ENCODE measurements at places on chromosomes 5 and 9.
A peak's percentile ranks its signal among the peaks of the same experiment; 100 is the strongest.

GRCh38 chr5:146710348-146710747 is 168.2 kb downstream of the PPP2R2B start:
- no peak for DNase-seq

GRCh38 chr5:158511454-158511853 is 588.3 kb downstream of the EBF1 start:
- no peak for DNase-seq

GRCh38 chr5:18032744-18033143 is 398.5 kb downstream of the TAF11L14 start:
- DNase-seq, result no peak

- DNase-seq, result peak; percentile 12
Observed at GRCh38 chr5:96714951-96715451, 52.8 kb downstream of the CAST start.

DNA sequence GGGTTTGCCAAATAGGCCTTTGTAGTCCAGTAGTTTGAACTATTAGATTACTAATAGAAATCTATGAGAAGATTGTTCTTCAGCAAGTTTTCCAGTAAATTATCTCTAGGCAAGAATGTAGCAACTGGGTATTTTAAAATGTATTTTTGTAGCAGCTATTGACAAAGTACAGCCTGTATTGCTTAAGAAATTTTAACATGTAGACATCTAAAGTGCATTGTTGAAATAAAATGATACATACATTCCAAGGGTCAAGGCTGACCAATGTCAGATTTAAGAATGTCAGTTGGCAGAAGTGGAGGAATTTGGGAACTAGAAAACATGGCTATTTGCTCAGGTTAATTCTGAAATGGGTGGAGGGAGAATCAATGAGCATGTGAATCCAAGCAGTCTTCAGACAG is 57.5 kb upstream of the ZSWIM6 start:
- DNase-seq, result no peak

DNA sequence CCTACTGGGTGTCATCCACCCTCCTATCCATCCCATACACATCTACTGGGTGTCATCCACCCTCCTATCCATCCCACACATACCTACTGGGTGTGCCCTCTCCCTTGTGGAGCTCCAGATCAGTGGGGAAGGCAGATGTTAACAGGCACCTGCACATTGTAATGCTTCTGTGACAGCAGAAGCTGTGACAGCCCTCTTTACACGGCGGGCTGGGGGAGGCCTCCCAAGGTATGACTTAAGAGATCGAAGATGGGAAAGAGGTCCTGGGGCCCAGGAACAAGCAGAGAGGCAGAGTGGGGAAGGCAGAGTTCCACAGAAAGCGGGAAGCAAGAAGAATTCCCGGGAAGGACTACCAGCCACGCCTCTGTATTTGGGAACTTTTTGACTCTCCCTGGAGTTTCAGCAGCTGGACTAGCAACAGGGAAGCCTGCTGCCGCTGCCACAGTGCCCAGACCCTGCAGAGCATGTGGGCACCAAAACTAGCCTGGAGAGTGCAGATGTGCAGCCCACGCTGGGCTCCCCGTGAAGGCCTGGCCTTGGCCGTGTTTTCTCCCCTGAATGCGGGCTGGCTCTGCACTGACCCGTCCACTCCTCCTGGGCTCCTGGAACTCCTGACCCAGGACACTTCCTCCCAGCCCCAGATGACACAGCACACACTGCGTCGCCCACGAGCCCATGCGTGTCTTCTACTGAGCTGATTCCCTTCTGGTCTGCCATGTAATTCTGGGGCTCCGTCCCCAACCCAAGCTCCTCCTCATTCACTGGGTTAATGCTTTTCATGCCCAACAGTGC is 9.3 kb downstream of the TOR1A start:
- DNase-seq, result no peak

DNA sequence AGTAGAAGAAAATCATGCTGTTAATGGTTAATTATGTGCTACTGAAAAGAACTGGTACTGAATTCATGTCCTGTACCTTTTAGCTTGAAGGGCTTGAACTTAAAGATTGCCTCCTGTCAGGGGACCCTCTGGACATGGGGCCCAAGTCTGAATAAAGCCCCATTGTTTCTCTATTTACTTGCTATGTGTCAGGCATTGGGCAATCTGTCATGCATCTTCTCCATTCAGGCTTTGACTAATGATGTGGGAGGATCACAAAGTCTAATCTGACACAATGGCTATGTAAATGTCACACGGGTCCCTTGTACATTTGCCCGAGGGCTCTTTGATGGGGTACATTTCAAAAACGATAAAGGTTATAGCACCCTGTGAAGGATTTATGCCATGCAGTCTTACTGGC is 64.0 kb upstream of the TUSC1 start:
- no peak for DNase-seq

DNA sequence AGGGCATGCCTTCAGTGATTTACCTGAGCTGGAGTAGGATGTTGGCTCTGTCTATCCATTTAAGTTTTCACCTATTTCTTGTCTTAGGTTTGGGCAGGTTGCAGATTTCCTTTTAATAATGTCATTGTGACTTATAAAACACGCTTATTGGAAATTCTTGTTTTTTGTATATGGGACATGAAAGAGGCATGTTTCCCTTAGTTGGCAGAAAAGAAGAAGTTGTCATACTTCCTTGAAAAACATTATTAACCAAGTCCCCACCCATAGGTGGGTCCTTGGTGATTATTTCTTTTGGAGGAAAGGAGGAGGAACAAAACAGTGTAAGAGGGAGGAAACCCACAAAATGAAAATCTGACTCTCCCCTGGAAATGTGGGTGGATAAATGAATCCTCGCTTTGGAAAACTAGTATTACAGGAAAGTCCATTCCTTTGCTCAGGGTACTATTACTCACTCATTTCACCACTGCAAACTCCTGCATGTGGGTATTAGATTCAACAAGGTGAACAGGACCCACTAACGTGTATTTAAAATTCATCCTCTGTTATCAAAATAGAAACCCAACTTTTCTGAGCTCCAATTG is 9.3 kb downstream of the CER1 start:
- DNase-seq, result no peak

DNA sequence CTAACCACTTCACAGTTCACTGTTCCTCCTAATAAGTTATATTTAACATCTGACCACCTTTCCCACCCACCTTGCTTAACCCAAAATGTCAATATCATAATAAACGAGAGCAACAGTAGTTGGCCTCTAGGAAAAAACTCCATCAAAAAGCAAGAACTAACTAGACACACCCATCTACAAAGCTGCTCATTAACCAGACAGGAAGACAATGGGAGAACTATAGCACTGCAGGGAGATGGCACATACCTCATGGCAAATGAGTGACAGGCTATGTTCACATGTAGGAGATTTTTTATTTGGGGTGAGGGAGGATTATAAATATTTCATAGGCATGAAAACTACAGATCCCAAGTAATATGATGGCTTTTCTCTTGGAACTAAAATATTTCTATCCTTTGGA is 23.6 kb upstream of the CDK5RAP2 start:
- DNase-seq, result no peak

- DNase-seq, result no peak
Observed at GRCh38 chr9:134522502-134522848, 119.1 kb upstream of the COL5A1 start.

DNA sequence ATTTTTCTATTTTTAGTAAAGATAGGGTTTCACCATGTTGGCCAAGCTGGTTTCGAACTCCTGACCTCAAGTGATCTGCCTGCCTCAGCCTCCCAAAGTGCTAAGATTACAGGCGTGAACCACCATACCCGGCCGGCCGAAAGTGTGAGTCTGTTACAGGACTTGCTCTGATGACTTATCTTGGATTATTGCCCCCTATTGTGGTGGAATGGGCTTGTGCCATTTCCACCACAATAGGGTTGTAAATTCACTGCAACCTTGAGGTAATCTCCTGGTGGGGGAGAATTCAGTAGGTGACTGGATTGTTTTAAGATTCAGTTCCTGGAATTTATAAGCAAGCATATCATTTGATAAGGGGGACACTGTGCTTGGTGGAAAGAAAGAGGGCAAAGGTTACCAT is 15.0 kb upstream of the HMGCR start:
- DNase-seq, result no peak

DNA sequence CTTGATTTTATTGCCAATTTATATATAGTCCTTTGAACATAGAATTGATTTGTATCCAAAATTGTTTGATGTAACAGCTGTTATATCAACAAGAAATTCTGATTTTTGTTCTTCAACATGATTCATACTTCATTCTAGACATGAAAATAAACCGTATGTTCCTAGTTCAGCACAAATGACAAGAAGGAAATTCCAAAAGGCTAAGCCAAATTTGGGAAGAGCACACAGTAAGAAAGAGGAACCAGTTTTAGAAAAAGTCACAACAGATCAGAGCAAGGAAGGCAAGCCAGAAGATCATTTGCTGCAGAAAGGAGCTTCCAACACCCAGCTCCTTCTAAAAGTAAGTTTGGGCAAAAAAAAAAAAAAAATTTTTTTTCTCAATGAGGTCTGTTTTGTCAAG is 65.0 kb upstream of the MCCC2 start:
- no peak for DNase-seq

- DNase-seq, result peak; percentile 81
Observed at GRCh38 chr9:113622600-113623400, 159.3 kb downstream of the RGS3 start.

- no peak for DNase-seq
Observed at GRCh38 chr5:96070622-96071225, 109.1 kb upstream of the ELL2 start.

DNA sequence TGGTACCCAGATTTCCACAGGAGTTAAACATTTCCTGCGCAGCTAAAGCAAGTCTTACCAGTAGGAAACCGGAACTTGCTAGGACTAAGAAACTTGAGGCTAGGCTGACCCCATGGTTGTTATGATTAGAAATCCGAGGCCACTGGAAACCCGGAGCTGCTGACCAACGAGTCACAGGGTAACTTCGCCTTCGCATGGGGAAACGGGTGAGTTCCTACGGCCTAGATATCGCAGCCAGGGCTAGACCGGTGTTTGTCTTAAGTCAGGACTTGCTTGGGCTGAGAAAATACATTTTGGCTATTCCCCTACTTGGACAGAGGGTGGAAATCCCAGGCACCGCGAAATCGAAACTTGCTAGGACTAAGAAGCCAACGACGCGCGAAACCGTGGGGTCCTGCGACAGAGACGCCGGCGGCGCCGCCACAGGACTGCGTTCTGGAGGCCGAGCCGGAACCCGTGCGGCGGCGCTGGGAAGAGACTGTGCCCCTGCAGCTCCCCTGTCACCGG is 1.6 kb upstream of the ANXA2R start:
- DNase-seq, result peak; percentile 76

DNA sequence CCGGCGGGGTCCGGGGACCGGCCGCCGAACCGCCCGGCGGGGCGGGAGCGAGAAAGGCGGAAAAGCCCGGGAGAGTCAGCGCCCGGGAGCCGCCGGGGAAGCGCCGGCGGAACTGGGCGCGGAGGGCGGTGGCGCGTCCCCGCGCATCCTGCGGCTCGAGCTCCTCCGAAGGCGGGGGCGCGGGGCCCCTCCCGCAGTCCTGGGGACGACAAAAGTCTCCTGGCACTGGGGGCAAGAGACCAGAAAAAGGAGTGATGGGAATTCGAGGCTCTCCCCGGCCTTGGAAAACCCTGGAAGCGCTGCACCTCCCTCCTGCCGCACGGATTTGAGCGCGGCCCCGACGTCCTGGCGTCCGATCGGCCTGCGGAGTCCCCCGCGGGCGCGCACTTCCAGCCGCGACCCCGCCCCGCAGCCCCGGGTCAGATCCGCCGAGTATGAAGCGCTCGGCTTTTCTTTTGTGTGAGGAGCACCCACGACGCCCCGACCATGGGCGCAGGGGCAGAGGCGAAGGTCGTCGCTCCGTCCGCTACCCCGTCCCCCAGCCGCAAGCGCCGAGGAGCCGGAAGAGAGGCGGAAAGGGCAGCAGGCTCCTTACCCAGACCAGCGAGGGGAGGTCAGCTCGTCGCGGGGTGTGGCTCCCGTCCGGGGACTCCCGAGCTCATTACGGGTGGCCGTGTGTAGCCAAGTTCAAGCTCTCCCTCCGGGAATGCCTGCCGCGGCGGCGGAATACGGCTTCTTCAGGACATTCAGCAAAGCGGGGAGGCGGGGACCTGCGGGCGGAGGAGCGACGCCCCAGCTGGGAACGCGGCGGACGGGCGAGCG is at the start of gene EPB41L4A:
TSS of gene EPB41L4A (minus strand) at position 114 of the 822 bp plus-strand sequence. CDS start 238 bp downstream, outside the sequence.
- DNase-seq, result peak; percentile 6

DNA sequence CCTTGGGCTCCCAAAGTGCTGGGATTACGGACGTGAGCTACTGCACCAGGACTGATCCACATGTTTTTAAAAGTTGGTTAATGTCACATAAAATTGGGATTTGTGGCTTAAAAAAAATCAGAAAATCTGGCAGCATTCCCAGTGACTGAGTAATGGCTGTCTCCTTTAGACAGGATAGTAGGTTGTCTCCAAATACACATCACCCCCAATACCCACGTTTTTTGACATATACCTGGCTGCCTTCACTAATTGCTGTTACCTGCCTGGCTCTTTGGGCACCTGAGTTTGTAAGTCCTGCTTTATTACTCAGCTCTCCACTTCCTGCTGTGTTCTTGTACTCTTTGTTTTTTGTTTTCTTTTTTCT is 84.8 kb downstream of the KDM4C start:
- no peak for DNase-seq

- DNase-seq, result no peak
Observed at GRCh38 chr9:133935328-133936005, 56.7 kb downstream of the VAV2 start.

- peak; percentile 35 for DNase-seq
Observed at GRCh38 chr5:95644351-95645042, 2.1 kb upstream of the RFESD start.

GRCh38 chr9:127776195-127776923 is 2.1 kb downstream of the SH2D3C start:
- DNase-seq, result peak; percentile 79

- peak; percentile 57 for DNase-seq
Observed at GRCh38 chr9:96009690-96010472, 134.4 kb downstream of the ERCC6L2 start.

DNA sequence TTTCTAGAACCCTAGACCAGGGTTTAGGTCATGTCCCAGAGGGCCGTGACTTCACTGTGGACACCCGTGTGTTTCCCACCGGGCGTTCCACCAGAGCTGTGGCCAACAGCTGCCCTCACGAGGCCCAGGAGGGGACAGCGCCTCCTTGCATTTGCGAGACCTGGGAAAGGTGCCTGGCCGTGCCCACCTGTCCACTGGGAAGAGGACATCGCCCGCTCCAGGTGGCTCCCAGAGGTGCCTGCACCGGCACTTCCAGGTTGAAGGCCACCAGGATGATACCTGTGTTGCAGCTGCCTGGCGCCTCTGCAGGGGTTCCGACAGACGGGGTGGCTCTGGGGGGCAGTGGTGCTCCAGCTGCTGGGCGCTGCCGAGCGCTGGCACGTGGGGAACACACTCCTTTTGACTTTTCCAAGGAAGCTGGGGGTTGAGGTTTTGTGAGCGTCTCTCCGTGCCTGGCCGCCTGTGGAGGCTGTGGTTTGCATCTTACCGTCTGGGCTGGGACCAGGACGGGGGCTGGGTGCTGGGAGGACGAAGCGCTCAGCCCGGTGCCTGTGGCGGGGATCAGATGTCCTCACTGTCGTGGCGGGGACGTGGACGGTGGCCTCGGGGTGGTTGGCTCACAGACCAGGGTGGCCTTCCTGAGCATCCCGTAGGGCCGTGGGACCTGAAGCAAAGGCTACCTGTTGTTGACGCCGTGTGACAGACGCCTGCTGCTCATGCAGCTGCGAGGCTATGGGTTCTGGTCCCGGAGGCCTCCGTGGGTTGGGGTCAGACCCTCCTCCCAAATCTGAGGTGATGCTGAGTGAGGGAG is 19.2 kb downstream of the NKD2 start:
- no peak for DNase-seq
